ENCODE measurements at places on chromosomes 4 and X.

DNA sequence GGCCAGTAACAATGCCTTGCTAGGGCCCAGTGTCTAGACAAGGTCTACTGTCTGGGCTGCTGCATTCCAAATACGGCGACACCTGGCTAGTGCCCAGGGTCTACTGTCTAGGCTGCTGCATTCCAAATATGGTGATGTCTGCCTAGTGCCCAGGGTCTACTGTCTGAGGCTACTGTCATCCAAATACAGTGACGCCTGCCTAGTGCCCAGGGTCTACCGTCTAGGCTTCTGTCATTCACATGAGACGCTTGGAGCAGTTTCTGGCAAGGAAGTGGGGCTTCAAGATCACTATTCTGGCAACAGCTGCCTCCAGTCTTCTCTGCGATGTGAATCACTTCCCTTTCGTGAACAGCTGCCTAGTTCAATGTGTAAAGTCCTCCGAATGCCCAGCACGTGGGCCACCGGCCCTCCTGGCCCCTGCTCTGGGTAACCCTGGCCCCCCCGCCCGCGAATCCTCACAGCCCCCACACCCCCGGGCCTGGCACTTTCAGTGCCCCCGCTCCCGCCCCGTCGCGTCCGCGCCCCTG is 12.7 kb downstream of the ACOX3 start:
- DNase-seq: no peak

DNA sequence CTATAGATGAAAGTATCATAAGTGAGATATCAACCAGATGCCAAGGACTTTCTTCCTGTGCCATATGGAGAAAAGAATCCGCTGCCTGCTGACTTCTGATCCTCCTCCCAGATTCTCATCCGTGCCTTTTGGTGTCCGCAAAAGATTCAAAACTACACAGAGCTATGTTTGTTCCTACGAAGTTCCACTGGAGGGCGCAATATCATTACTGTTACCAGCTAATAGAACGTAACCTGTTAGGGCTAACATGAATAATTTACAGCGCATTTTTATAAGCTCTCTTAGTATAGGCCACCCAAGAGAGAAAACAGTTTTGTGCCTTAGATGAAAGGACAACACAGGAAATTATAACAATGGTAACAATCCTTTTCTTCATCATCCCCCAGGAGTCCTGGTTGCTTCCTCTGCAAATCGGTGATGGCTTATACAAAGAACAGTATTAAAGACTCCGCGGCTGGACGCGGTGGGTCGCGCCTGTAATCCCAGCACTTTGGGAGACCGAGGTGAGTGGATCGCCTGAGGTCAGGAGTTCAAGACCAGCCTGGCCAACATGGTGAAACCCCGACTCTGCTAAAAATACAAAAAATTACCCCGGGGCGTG is 22.8 kb upstream of the CENPVL3 start:
- no peak for DNase-seq

DNA sequence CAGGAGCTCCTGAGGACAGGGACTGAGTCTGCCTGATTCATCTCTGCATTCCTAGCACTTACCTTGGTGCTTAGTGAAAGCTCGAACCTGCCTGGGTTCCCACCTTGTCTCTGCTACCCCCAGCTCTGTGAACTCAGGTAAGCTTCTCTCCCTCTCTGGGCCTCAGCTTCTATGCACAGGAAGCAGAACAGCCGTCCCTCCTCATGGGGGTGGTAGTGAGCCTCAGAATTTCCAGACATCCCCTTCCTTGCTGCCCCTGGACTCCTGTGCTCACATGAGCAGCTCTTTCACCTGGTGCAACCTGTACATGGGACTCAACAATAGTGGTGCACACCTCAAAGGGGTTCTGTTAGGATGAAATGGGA is 50.8 kb downstream of the HTRA3 start:
- no peak for DNase-seq

GRCh38 chr4:11496351-11496829 is 67.7 kb upstream of the HS3ST1 start:
- DNase-seq: no peak

- DNase-seq: no peak
Measured at GRCh38 chr4:150771382-150771781, 189.4 kb downstream of the MAB21L2 start.

DNA sequence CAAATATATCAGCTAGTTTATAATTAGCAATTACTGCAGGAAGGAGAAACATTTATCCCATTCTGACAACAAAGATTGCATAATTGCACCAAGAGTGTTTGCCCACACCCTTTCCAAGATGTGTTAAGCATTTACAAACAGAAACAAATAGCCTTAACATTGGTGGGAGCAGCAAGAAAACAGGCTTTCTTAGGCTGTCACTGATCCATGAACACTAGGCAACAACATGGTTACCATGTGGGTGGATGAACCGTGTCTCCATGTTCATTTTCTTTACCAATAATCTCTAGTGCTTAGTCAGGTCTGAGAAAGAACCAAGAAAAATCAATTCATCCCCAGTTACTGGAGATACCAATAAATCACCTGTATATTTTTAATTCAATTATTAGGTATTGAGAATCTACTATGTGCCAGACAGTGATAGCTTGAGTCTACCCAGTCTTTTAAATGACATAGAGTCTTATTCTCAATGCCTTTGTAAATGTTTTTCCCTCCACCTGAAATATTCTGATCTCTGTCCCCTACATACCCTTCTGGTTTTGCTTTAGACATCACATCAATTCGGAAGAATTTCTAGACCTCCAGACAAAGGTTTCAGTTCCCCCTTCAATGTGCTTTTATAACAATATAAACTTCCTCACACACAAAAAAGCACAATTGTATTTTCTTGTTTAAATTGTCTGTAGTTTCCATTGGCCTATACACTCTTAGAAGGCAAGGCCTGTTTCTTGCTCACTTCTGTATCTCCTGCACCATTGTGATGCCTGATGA is 286.6 kb downstream of the PPP1R2C start:
- no peak for DNase-seq

GRCh38 chrX:65536291-65536690 is 1.7 kb upstream of the LAS1L start:
- no peak for DNase-seq

DNA sequence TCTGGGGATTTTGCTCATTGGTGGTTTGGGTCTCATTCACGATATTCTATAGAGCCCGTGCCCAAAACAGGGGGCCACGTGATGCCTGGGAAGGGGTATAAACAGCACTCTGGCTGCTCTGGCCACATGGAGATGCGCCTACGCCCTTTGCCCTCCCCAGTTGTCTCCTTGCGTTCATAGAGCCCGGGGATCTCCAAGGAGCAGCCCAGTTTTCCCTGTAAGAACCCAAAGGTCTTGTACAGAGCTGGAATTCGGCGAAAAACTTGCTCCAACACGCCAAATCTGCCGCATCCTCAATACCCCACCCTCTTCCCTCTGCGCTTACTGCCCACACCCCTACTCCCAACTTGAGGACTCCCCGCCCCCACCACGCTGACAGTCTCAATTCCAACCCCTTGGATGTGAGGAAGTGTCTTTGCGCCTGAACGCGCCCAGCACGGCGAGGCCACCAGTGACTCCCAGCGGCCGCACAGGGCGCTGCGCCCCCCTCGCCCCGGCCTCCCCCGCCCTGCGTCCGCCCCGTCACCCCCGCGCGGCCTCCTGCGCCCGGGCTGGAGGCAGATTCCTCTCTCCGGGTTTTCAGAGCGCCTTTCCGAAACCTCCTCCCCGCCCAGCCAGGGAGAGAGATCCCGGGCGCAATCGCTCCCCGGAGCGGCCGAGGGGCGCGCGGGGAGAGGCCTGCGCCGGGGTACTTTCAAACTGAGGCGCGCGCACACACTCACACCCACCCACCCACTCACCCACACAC is at the start of gene NHS:
Gene NHS, plus strand, starts transcription at position 582 of the 748 bp plus-strand sequence. CDS start 558 bp downstream, outside the sequence.
- no peak for DNase-seq

DNA sequence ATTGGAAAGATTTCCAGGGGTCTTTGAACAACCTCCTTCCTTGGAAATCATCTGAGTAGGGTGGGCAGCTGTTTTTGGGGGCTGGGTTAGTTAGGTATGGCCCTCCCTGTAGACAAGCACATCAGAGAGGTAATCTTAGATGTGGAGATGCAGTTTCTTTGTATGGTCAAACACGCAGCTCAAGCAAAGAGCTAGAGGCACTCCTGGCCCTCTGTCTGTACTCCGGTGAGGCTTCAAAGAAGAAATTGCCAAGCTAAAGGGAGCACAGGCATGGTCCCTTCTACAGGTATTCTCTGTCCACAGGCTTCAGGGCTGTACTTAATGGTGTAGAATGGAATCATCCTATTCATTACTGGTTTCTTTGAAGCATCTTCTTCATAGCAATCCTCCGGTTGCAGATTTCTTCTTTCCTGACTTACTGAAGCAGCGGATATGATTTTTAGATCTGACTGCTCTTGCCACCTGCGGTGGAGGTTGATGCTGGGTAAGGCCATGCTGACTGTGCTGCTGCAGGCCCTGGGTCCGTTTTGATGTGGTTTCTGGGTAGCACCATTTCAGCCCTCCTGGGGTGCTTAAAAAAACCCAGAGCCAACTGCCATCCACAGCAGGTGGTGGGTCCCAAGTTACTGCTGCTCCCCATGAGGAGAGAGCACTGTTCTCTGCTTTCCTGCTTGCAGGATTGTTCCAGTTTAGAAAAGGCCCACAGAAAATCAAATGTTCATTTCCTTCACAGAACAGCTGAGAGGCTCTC is 318.9 kb upstream of the GATB start:
- no peak for DNase-seq

DNA sequence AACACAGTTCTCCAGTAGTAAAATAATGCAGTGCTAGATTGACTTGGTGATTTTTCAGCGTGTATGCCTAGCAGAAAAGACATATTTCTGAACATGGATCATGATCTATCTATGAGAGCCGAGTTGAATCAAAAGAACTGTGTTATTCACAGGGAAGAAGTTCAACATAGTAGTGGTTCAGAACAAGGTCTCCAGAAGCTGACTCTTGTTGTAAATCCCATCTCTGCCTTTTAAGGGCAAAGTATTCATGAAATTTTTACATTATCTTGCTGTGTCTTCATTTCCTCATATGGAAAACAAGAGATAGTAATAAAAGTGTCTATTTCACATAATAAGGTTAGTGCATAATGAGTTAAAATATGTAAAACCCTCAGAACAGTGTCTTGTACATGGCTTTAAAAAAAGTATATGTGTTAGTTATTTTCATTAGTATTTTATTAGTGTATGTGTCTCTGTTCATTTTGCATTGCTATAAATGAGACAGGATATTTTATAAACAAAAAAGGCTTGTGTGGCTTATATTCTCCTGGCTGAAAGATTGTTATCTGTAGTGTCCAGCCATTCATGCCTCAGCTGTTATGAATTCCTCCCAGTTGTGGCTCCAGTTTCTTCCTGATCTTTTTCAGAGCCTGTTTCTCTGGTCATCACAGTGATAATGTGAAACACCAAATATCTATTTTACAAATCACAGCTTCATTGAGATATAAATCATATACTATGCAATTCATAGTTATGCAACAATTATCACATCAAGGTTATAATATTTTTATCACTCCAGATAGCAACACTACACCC is 1351.2 kb downstream of the STIM2 start:
- DNase-seq: no peak

- no peak for DNase-seq
Measured at GRCh38 chr4:55611358-55612059, 19.5 kb upstream of the PDCL2 start.

- no peak for DNase-seq
Measured at GRCh38 chr4:141896687-141897086, 260.3 kb downstream of the IL15 start.

DNA sequence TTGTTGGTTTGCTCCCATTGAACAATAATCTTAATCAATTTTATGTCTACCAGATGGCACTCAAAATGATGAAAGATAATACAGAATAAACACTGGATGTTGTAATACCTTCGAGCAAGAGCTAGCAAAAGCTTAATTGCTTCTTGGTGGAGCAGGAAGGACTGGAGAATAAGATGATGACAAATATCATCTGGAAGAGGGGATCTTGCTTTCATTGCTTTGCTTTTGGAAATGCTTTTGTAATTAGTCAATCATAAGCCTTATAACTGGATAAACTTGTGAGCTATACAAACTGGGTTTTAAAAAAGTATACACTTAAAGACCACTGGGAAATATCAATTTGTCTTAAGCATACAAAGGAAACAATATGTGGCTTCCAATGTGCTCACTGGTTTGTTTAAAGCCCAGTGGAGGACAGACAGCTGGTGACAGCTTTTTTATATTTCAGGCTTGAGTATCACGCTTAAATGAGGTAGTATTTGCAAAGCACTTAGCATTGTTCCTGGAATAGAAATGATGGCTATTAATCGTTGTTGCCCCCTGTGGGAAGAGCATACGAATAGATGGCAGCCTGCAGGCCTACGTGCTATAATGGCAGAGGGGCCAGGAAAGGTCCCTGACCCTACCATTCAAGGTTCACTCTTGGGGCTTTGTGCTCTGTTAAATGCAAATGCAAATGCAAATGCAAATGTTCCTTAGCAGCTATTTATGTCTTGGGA is 61.2 kb downstream of the TMEM150C start:
- DNase-seq: no peak

- DNase-seq: no peak
Measured at GRCh38 chrX:55758033-55758432, 40.5 kb downstream of the RRAGB start.

DNA sequence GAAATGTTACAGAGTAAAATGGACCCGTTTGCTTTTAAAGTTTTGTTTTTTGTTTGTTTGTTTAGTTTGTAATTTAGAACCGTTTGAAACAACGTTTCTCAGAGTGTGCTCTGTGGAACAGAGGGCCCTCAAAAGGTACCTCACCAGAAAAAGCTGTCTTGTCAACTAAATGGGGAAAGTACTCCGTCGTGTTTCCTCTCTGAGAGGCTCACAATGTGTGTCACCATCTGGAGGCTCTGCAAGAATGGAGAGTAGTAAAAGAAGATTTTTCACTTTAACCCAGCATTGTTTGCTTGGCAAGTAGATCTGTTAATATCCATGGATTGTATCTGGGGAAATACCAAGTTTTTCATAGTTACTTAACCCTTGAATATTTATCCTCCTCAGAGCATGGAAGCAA is 1.5 kb upstream of the ENPEP start:
- DNase-seq: no peak

- DNase-seq: no peak
Measured at GRCh38 chrX:108946531-108946930, 210.2 kb upstream of the IRS4 start.
